ENCODE measurements at places on chromosomes 12 and 14.

GRCh38 chr14:55328317-55328716 is 57.1 kb downstream of the FBXO34 start:
- DNase-seq, result no peak

DNA sequence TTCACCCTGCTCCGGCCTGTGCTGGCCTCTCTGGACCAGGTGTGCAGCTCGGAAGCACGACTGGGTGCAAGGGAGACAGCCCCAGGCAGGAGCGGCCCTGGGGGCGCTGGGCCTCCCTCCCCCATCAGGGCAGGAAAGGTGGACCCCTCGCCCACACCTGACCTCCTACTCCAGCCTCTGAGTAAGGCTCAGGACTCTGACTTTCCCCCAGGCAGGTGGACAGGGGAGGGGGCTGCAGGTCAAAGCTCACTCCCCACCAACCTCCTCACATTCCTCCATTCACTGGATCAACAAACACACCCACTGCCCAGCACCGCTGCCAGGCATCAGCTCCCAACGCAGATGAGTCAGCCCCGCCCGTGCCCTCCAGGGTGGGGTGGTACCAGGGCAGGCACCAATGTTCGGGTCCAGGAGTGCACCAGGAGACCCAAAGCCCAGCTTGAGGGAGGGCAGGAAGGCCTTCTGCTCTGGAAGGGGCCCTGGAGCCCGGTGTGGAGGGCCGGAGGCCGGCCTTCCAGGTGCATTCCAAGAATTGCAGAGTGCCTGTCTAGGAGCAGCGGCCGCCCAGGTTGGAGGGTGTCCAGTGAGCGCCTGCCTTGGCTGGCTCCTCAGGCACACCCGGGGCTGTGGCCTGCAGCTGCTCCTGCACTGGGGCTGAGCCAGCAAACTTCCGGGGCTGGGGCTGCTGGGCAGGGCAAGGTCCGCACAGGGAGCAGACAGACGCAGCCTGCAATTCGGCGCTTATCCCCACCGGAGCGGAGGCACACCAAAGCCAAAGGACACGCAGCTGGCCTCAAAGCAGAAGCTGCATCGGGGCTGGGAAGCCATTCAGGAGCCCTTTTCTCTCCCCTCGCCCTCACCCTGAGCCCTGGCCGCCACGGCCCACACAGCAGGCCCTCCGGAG is 1.6 kb upstream of the INF2 start:
- peak; percentile 26 for DNase-seq

- no peak for DNase-seq
These were observed 604 bp downstream of the EEA1 start for GRCh38 chr12:92928421-92928961.

DNA sequence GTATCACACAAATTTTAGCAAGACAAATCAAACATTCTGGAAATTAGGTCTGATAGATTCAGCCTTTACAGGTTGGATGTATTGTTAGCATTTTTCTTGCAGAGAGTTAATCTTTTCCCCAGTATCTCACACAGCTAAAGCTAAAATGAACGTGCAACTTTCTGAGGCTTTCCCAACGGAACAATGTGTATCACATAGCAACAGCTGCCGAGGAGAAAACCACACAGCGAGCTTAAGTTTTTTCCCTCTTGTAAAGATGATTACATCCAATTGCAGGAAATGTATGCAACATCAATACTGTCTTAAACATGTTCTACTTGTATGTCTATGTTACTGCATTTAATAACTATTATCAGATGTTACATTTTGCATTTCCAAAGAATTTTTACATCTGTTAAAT is 182.2 kb downstream of the CCDC59 start:
- DNase-seq, result no peak

DNA sequence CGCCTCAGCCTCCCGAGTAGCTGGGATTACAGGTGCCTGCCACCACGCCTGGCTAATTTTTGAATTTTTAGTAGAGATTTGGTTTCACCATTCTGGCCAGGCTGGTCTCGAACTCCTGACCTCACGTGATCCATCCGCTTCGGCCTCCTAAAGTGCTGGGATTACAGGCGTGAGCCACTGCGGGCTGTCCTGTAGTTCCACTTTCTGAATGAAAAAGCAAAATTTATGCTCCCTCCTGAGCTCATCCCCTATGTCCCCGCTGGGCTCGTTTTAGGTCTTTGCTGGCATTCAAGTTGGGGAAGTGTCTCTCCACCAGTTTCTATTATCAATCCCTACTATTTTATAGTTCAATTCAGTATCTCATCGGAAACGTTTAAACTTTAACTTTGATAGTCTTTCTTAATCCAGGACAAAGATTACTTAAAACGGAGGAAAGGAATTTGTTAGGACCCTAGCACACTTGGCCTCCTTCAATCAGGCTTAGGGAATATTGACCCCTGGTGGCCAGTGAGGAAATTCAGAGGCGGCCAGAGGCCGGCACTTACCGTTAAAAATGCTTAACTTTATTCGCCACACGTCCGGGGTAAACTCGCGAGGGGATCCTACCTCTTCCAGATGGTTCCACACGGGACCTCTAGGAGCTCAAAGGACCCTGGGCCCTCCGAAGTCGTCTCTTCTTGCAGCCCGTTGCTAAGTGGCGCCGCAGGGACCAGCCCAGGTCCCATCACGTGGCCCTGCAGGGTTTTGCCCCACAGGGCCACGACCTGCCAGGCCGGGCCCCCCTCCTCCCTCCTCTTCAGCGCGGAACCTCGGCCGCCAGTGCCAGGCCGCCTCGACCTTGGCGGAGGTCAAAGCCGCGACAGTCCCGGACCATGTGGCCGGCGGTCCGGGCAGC is 11.4 kb upstream of the DNAL1 start:
- peak; percentile 77 for DNase-seq

DNA sequence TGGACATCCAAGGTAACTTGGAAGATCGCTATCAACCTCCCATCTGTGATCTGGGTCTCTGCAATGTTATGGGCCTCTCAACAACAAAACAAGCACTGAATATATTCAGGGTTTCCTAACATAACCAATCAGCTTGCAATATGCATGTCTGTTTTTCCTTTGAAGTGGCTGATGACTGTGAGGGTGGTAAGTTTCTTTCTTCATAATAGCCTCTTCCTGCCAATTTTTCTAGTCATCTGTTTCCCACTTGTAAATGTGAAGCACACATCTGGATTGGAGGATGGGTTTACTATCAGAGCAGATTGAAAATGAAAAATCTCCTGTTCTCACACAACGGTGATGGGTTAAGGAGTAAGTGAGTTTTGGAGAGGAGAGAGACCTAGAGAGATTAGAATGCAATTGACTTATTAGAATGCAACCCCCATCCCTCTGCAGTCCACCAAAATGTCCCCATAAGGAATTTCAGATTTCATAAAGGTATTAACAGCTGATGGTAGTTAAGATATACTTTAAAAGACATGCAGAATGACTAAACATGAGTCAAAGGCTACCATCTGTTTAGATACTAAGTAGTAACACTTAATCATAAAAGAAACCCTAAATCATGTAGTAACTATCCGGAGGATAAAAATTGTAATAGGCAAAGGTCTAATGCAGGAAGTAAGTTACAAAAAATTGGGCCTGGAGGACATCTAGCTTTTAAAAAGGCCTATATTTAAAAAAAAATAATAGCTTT is 58.4 kb upstream of the SAV1 start:
- DNase-seq, result no peak

DNA sequence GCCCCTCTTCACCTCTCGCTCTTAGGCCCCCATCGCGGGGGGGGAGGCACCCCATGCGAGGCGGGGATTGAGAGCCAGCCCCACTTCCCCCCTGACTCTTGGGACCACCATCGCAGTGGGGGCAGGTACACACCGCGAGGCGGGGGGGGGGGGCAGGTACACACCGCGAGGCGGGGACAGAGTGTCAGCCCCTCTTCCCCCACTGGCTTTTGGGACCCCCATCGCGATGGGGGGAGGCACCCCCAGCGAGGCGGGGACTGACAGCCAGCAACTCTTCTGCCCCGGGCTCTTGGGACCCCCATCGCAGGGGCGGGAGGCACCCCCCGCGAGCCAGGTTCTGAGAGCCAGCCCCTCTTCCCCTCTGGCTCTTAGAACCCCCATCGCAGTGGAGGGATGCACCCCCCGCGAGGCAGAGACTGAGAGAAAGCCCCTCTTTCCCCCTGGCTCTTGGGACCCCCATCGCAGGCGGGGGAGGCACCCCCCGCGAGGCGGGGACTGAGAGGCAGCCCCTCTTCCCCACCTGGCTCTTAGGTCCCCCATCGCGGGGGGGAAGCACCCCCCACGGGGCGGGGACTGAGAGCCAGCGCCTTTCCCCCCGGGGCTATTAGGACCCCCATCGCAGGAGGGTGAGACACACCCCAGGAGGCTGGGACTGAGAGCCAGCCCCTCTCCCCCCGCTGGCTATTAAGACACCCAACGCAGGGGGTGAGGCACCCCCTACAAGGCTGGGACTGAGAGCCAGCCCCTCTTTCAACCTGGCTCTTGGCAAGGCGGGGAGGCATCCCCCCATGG is 196.5 kb upstream of the PZP start:
- no peak for DNase-seq

DNA sequence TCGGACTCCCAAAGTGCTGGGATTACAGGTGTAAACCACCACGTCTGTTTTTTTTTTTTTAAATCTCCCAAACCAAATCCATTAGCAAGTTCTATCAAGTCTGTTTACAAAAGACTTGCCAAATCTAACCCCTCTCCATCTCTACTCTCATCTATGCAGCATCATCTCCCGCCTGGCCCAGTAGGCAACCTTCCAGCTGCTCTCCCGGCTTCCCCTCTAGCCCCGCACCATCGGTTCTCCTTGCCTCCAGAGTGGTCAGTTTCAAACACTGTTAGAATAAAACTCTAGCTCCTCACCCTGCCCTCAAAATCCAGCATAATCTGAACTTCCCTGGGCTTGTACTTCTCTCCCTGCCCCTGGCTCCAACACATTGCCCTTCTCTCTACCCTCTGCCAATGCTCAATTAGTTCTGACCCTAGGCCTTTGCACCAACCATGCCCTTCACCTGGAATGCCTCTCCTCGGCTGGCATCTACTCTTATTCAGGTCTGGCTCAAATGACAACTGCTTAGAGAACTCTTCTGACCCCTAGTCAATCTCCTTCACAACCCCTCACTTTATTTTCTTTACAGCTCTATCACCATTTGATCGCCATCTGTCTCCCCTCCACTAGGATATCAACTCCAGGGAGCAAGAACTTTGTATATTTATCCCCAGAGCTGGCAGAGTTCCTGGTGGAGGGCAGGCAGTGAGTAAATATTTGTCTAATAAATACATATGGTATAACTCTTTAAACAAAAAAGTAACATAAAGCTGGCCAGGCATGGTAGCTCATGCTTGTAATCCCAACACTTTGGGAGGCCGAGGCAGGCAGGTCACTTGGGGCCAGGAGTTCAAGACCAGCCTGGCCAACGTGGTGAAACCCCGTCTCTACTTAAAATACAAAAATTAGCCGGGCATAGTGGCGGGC is 4.9 kb downstream of the WSB2 start:
- no peak for DNase-seq

DNA sequence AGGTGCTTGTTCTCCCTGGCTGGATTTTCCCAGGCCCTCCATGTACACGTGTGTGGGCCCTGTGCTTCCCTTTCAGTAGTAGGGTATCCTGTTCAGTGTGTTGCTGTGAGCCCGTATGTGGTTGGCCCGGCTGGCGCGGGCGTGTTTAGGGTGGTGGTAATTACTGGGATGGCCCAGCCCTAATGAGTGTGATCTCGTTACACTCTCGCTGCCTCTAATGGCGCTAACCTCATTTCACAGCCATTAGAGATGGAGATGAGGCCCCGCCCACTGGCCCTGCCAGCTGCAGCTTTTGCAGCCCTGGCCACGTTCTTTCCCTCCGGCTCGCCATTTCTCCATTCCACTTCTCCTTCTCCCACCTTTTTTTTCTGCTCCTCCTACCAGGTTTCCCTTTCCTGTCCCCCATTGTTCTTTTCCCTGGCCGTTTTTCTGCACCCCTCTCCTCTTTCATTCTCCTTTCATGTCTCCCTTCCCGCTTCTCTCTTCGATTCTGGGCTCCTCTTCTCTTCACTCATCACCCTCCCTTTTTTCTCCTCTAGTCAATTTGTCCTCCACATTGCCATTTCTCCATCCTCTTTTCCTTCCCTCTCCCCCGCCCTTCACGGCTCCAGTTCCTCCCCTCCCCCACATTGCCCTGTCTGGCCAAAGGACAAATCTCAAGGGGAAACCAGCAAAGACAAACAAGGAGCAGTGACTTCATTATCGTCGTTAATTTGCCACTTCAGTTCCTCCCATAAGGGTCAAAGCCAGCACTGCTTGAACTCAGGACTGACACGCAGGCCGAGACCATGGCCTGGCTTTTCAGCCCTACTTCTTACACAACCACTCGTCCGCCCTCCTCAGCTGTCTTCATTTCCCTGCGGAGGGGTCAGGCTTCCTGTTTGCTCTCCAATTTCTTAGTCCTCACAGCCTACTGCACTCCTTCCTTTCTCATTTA is 6.8 kb downstream of the ZFHX2 start:
- DNase-seq, result peak; percentile 45

DNA sequence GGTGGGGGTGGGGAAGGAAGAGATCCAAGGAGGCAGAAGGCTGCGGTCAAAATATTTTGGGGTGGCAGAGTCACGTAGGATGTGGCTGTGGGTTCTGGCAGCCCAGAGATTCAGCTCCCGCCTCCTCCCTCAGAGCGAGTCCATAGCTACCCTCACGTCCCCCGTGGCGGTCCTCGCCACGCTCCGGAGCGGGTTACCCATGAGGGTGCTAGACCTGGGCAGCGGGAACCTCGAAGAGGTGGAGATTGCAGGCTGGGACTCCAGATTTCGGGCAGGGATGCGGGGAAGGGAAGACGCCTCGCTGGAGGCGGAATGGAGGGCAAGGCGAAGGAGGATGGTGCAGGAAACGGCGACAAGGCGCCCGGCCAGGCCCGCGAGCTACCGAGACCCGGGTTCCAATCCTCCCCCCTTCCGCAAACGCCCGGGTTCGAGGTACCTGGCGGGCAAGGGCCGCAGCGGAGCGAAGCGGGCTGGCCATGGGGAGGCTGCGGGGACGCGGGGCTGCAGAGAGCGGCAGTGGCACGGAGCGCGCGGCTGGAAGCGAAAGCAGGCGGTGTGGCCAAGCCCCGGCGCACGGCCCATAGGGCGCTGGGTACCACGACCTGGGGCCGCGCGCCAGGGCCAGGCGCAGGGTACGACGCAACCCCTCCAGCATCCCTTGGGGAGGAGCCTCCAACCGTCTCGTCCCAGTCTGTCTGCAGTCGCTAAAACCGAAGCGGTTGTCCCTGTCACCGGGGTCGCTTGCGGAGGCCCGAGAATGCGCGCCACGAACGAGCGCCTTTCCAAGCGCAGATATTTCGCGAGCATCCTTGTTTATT is 46.2 kb downstream of the BCAT1 start:
- peak; percentile 66 for DNase-seq

GRCh38 chr14:84433961-84434360 is 1096.0 kb upstream of the FLRT2 start:
- DNase-seq, result no peak

- DNase-seq, result no peak
These were observed 6.4 kb upstream of the ALX1 start for GRCh38 chr12:85273381-85274314.

GRCh38 chr14:48251290-48251689 is 575.9 kb upstream of the MDGA2 start:
- DNase-seq, result no peak

DNA sequence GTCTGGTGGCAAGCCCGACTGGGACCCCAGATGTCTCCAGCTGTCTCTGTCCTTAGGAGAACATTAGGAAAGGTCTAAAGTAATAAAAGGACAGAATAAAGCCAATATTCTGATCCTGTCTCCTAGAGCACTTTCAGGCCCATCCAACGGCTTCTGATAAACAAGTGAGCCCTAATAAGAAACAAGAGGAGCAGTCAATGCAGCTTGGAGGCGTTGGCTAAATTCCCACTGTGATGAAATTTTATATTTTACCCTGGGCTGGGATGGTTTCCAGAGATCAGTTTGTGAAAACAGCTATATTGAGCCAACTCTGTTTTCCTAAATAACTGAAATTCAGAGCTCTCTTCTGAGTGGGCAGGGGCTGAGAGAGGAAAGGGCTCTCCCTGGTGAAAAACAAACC is 55.5 kb upstream of the SRRM4 start:
- DNase-seq, result no peak

- peak; percentile 55 for DNase-seq
These were observed 41.1 kb downstream of the GTF2A1 start for GRCh38 chr14:81179631-81180030.

Data from suppressor macrophage (primary cell).